ENCODE measurements at places on chromosomes 3 and 15. TPM values are rescaled to one million over a fixed set of nuclear protein-coding genes. Genes with fewer than 3 reads are reported as not detected.

The SEMA5B gene
- 57.3 TPM for total RNA-seq

The MOBP gene
- not detected for total RNA-seq

The HIGD2B gene
- not detected for total RNA-seq

The SHC4 gene
- 4.9 TPM for total RNA-seq

The DAZL gene
- total RNA-seq = not detected

The LMAN1L gene
- not detected for total RNA-seq

The PPM1L gene
- 34.3 TPM for total RNA-seq
